Naive thymus-derived CD4-positive, alpha-beta T cell (primary cell): ENCODE measurements at places on chromosomes 2 and 18. TPM values are rescaled to one million over a fixed set of nuclear protein-coding genes. Genes with fewer than 3 reads are reported as not detected.

CENPA gene
- not detected for polyA plus RNA-seq

CYP27C1 gene
- polyA plus RNA-seq, result not detected

TMEM127 gene
- polyA plus RNA-seq, result 38.0 TPM

SLC35F6 gene
- polyA plus RNA-seq, result 6.6 TPM

ALKAL2 gene
- polyA plus RNA-seq, result 0.18 TPM

CWC22 gene
- 32.5 TPM for polyA plus RNA-seq

ACAA2 gene
- 71.7 TPM for polyA plus RNA-seq

GALR1 gene
- polyA plus RNA-seq, result not detected

CTNNA2 gene
- not detected for polyA plus RNA-seq

NDC80 gene
- polyA plus RNA-seq, result 1.3 TPM

GRCh38 chr2:61619561-61619960 lies 81.4 kb upstream of the XPO1 start:
- no peaks in the 10 kb centered on the region for H3K4me1 ChIP-seq
- H3K27me3 ChIP-seq, result no peaks in the 10 kb centered on the region
- no peak for DNase-seq
- no peaks in the 10 kb centered on the region for H3K36me3 ChIP-seq
- H3K27ac ChIP-seq, result no peak overlapping the region

- DNase-seq, result no peak
- H3K36me3 ChIP-seq, result no peaks in the 10 kb centered on the region
- H3K4me3 ChIP-seq, result no peak overlapping the region
- H3K4me1 ChIP-seq, result peaks cover 13% of the 10 kb centered on the region
These were observed 2.8 kb downstream of the IRS1 start for GRCh38 chr2:226796840-226797288.

GRCh38 chr2:6025391-6025790 lies 333.2 kb downstream of the SOX11 start:
- no peak overlapping the region for H3K4me3 ChIP-seq
- no peaks in the 10 kb centered on the region for H3K27me3 ChIP-seq
- H3K4me1 ChIP-seq, result no peaks in the 10 kb centered on the region
- H3K36me3 ChIP-seq, result no peaks in the 10 kb centered on the region
- H3K27ac ChIP-seq, result no peak overlapping the region
- DNase-seq, result no peak

DNA sequence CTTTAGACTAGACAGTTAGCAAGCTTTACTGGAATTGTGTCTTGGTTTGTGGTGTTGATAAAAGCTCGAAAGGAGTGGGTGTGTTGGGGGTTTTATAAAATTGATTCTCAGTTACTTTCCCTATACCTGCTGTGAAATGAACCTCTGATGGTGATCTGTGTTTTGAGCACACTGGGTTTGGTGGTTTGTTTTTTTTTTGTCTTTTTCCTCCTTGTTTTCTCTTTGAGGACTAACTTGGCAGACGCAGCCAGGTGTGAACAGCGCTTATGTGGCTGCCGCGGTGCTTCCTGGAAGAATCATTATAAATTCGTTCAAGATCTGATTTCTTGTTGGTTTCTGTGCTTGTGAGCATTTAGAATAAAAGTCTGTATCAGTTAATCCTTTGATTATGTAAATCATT lies 28.5 kb downstream of the GRHL1 start:
- no peak for DNase-seq
- H3K4me3 ChIP-seq, result no peak overlapping the region
- H3K27ac ChIP-seq, result no peak overlapping the region
- H3K27me3 ChIP-seq, result no peaks in the 10 kb centered on the region
- no peaks in the 10 kb centered on the region for H3K4me1 ChIP-seq

DNA sequence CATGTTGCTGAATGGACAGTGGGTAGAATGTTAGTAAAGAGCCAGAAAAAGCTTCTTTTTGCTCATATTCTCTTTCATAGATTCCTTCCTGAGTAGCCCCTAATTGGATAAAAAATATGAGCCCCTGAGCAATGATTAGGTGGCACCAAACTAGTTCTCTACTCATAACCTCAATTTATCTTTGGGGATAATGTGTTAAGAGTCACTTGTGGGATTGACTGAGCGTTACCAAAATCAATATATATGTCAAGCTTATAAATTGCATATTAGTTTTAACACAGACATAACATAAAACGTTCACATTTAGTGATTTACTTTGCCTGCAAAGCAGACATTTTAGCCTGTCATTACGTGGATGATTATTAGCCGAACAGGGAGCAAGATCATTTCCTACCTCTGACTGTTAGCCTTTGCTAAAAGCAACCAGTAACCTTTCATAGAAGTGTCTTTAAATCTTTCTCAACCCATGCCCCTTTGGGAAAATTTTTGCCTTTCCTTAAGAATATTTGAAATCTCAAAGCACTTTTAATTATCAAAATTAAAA lies 85.4 kb downstream of the ARHGAP28 start:
- H3K4me1 ChIP-seq, result no peaks in the 10 kb centered on the region
- H3K27me3 ChIP-seq, result no peaks in the 10 kb centered on the region
- DNase-seq, result no peak
- H3K27ac ChIP-seq, result no peak overlapping the region
- H3K36me3 ChIP-seq, result no peaks in the 10 kb centered on the region

DNA sequence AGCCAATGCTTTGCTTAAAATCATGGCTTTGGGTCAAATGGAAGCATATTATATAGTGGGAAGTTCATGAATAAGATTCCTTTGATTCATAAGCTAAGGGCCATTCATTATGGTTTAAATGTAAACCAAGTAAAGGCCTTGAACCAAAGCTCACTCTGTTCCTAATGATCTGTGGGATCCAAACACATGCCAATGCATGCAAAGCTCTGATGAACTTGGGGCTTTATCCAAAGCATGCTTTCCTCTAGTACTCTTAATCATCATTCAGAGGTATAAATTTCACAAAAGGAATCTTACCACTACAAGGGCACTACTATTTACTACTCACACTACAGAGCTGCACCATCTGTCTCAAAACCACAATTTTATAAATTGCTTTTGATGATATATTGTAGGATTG lies 102.8 kb upstream of the RBMS1 start:
- no peaks in the 10 kb centered on the region for H3K36me3 ChIP-seq
- no peak overlapping the region for H3K4me3 ChIP-seq
- no peaks in the 10 kb centered on the region for H3K27me3 ChIP-seq
- no peaks in the 10 kb centered on the region for H3K4me1 ChIP-seq

DNA sequence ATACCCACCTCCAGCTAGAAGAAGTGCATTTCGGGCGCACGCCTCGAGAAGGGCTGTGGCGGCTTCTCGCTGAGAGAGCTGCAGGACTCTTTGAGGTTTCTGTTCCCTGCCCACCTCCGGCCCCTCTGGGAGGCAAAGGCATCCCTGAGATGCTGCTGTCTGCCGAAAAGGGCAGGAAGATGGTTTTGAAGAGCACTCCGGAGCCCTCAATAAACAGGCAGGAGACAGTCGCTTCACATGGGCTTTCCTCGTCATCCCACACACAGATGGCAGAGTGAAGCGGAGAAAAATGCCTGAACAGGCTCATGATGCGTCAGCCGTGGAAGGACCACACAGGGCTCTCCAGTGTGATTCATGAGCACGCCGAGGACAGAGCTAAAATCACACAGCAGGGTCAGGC lies 25.4 kb upstream of the GLI2 start:
- H3K4me1 ChIP-seq, result no peaks in the 10 kb centered on the region
- H3K36me3 ChIP-seq, result no peaks in the 10 kb centered on the region
- no peaks in the 10 kb centered on the region for H3K27me3 ChIP-seq
- no peak overlapping the region for H3K27ac ChIP-seq

- H3K27ac ChIP-seq, result no peak overlapping the region
- no peak for DNase-seq
- H3K4me3 ChIP-seq, result no peak overlapping the region
- no peaks in the 10 kb centered on the region for H3K27me3 ChIP-seq
- peaks cover 21% of the 10 kb centered on the region for H3K4me1 ChIP-seq
- no peaks in the 10 kb centered on the region for H3K36me3 ChIP-seq
These were observed 60.0 kb downstream of the ROCK1 start for GRCh38 chr18:21051620-21052019.

GRCh38 chr2:166518634-166519390 lies 24.8 kb upstream of the SCN7A start:
- H3K27me3 ChIP-seq, result no peaks in the 10 kb centered on the region
- no peak overlapping the region for H3K4me3 ChIP-seq
- H3K36me3 ChIP-seq, result no peaks in the 10 kb centered on the region
- no peak for DNase-seq
- no peaks in the 10 kb centered on the region for H3K4me1 ChIP-seq

DNA sequence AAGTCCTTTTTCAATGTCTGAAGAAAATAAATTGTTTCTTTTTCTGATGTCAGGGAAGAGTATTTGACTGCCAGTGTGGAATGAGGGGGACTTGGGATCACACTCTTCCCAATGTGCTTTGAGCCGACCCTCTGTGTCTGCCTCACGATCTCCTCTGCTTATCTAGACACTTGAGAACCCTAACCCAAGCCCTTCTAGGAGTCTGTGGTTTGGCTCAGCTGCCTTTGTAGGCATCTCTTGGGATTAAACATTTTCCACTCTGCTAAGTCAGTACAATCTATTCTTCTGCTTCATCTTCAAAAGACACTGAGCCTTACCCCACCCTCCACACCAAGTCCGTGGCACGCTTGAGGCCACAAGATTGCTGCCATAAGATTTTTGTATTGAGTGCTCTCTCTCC lies 19.4 kb downstream of the FAM110C start:
- no peak overlapping the region for H3K27ac ChIP-seq
- no peak for DNase-seq
- H3K36me3 ChIP-seq, result no peaks in the 10 kb centered on the region

GRCh38 chr18:79092874-79093273 lies 23.7 kb downstream of the ATP9B start:
- H3K27me3 ChIP-seq, result no peaks in the 10 kb centered on the region
- peaks cover 10% of the 10 kb centered on the region for H3K4me1 ChIP-seq
- H3K27ac ChIP-seq, result no peak overlapping the region
- no peak for DNase-seq

- no peak for DNase-seq
- no peaks in the 10 kb centered on the region for H3K4me1 ChIP-seq
- no peaks in the 10 kb centered on the region for H3K27me3 ChIP-seq
- H3K27ac ChIP-seq, result no peak overlapping the region
These were observed 248.1 kb upstream of the KLHL14 start for GRCh38 chr18:33020877-33021276.

DNA sequence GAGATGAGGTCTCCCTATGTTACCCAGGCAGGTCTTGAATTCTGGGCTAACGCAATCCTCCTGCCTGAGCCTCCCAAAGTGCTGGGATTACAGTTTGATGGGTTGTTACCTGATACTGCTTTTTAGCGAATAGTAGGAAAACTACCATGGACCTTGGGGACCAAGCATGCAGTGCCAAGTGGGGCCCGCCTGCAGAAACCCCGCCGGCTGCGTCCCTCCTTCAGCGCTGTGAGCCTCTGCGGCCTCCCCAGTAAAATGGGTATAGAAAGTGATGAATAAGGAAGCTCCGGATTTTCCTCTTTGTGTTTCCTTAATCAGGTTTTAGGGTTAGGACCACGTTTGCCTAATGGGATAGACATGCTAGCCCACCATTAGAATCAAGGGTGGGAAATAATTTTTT lies 30.4 kb downstream of the RAMP1 start:
- no peaks in the 10 kb centered on the region for H3K27me3 ChIP-seq
- no peak overlapping the region for H3K27ac ChIP-seq
- H3K4me3 ChIP-seq, result no peak overlapping the region

DNA sequence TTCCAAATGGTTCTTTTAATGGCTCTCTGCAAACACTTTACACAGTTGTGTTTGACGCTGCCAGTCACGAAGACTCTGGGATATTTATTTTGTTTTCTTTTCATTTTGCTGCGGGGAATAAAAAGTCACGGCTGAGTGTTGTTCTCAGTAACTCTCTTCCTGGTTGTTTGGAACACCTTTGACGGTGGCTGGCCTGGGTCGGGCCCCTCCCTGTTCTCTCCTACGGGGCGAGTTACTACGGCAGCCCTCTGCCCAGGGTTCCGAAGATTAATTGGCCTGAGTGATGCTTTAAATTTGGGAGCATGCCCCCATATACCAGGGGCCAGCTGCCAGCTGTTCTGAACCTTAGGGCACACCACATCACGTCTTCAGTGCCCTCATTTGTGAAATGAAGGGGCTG lies 84.7 kb downstream of the GATA6 start:
- no peaks in the 10 kb centered on the region for H3K4me1 ChIP-seq
- DNase-seq, result no peak
- no peak overlapping the region for H3K27ac ChIP-seq

GRCh38 chr2:229856413-229856812 lies 65.4 kb downstream of the TRIP12 start:
- H3K4me1 ChIP-seq, result peaks cover 14% of the 10 kb centered on the region
- no peaks in the 10 kb centered on the region for H3K36me3 ChIP-seq
- no peaks in the 10 kb centered on the region for H3K27me3 ChIP-seq
- peak overlapping the region; percentile 37 for H3K27ac ChIP-seq
